Anterior cingulate cortex (tissue), 58 donors: ENCODE measurements at places on chromosomes 4 and X.

GRCh38 chr4:184168406-184169019, 49.2 kb downstream of the ENPP6 start:
- DNase-seq, result peak; percentile 26

- DNase-seq, result no peak
These were observed 391.0 kb upstream of the MAGEB2 start for GRCh38 chrX:29824176-29824906.

GRCh38 chr4:57763070-57763469, 652.9 kb upstream of the IGFBP7 start:
- DNase-seq, result no peak

- no peak for DNase-seq
These were observed 756.1 kb downstream of the SH3BGRL start for GRCh38 chrX:81957900-81958545.

- DNase-seq, result no peak
These were observed 33.3 kb downstream of the HMGN5 start for GRCh38 chrX:81168391-81168790.

GRCh38 chrX:70664726-70665125, 220.1 kb downstream of the DLG3 start:
- no peak for DNase-seq

DNA sequence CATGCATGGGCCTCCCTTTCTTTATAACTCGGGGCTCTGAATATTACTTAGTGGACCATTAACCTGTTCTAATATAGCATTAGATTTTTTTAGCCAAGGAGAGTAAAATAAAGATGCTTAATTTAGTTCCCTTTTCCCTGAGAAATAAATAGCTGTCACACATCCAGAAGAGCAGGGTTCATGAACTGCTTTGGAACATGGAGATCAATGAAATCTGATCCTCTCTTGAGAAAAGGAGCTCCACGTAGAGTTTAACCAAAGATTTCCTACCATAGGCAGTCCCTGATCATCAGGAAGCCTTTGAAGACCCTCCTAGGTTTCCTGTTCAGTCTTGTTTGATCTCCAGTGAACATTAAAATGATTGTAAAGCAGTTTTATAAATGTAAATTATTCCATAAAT, 8.5 kb upstream of the PCDH19 start:
- no peak for DNase-seq

DNA sequence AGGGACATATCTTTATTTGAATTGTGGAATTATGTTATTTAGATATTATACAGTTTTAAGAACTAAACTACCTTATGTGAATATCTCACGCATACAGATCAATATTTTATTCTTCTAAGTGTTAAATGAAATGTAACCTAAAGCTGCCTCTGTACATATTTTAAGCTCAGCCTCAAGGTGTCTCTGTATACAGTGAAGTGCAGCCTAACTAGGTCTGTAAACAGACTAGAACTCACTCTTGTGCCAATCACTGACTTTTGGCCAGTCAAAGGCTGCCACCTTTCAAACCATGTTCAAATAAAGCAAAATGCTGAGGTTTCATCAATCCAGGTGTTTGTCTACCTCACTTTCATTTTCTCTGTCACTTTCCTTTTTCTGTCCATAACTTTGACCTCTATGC, 1074.5 kb upstream of the PRKX start:
- DNase-seq, result no peak

GRCh38 chr4:184695178-184695896, 38.6 kb downstream of the CENPU start:
- DNase-seq, result no peak

DNA sequence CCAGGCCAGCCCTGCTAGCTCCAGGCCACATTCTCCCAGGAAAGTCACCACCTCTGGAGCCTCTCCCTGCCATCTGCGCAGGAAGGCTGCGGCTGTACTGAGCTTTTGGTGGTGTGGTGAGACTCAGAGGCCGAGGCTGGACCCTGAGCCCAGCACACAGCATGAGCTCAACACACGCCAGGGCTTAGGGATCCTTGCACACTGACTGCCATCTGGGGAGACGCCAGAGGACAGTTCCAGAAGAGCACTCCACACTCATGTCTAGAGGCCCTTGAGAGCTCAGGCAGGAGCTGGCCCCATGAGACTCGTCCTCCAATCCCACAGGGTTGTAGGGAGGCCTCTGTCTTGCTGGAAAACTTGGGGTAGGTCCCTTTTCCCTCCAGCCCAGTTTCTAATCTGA, 40.6 kb downstream of the ABLIM2 start:
- DNase-seq, result no peak

GRCh38 chr4:10334506-10335028, 122.7 kb downstream of the ZNF518B start:
- no peak for DNase-seq

GRCh38 chr4:155761916-155762315, 3.1 kb downstream of the GUCY1B1 start:
- DNase-seq, result no peak

DNA sequence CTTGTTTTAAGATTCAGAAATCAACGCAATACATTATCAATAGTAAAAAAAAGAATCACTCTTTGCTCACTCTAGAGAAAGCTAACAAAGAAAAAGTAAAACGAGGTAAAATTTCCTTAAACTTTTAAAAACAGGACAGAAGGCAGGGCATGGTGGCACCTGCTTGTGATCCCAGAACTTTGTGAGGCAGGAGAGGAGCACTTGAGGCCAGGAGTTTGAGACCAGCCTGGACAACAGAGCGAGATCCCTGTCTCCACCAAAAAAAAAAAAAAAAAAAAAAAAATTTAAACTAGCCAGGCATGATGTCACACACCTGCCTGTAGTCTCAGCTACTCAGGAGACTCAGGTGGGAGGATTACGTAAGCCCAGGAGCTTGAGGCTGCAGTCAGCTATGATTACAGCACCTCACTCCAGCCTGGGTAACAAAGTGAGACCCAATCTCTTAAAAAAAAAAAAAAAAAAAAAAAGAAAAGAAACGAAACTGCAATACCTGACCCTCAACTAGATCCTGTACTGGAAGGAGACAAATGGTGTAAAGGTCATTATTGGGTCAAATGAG, 3.5 kb downstream of the CCNI start:
- DNase-seq, result no peak

GRCh38 chr4:55444827-55445226, 49.1 kb downstream of the TMEM165 start:
- DNase-seq, result no peak

DNA sequence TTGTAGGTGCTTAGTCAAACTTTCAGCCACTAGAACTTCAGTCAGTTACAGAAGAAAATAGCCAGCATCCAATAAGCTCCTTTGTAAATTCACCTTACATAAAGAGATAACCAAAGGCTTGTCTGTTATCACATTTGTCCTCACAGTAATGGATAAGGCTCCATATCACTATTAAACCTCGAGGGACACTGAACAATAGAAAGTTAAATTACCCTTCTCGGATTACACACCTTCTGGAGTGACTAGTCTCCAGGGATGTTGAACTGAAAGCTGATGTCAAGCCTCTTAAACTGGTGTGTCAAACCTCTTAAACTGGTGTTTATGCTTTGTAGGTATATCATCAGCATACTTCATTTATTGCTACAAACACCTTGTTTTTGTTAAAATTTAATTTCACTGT, 639.0 kb downstream of the CENPC start:
- no peak for DNase-seq

DNA sequence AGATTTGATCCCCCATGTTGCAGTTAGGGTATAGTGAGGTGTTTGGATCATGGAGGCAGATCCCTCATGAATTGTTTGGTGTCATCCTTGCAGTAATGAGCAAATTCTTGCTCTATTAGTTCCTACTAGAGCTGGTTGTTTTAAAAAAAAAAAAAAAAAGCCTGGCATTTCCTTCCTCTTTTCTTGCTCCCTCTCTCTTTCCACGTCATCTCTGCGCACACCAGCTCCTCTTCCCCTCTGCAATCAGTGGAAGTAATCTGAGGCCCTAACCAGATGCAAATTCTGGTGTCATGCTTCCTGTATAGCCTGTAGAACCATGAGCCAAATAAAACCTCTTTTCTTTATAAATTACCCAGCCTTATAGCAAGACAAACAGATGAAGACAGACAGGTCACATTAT, 24.5 kb downstream of the WDR17 start:
- DNase-seq, result no peak

GRCh38 chrX:130263016-130263415, 5.7 kb downstream of the ZNF280C start:
- no peak for DNase-seq

- no peak for DNase-seq
These were observed 30.5 kb upstream of the DKK2 start for GRCh38 chr4:107066621-107067020.

- DNase-seq, result no peak
These were observed 16.2 kb downstream of the SLC4A4 start for GRCh38 chr4:71355045-71355444.

DNA sequence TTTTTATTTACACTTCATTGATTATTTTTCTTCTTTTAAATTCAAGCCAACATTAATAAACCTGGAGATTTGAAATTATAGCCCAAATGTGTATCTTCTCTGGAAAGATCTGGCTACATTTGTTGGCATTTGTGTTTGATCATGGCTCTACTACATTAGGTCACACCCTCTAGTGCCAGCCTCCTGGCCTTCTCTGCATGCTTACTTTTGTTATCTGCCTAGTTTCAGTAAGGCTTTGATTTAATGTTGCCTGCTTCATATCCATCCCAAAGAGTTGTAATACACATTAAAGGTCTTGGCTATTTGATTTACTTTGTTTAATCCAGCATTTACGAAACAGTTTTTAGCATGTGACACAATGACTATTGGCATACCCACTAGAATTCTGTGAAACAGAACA, 224.5 kb downstream of the TRAM1L1 start:
- no peak for DNase-seq

DNA sequence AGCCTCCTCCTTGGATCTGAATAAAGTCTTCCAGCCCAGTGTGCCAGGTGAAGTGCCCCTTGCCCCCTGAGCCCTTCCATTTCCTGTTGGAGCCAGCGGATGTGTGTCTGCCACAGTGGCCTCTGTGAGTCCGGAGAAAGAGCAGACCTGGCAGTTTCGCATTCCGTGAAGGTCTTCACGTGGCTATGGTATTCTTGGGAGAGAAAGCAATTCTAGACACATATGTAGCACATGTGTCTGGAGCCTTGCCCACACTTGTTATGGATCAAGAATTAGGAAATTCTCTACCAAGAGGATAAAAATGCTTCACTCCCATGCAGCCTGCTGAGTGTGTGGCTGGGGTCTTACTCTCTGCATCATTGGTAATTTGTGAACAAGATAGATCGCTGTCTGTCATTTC, 130.9 kb downstream of the REPS2 start:
- DNase-seq, result no peak

DNA sequence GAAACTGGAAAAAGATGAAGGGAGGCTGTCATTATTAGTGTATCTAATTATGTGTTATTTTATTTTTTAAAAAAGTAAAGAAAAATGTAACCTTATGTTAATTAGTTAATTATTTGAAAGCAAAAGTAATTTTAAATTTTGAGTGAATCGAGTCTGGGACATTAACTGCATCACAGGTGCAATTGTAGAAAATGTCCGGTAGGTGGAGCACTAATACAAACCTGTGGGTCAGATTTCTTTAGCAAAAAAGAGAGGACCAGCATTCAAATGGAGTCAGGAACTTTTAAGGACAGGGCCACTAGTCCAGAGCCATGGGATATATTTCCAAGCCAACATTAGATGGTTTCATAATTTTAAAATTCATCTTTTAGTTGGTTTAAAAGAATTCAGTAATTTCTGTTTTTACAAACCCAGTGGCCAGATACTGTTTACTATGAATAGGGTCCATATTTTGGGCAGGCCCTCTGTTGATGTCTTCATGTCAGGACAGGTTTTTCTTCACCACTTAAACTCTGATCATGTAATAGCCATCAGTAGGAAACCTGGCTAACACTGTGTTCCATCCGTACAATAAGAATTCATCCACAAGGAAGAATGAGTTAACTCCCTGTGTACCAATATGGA, 27.2 kb downstream of the BST1 start:
- DNase-seq, result no peak

- no peak for DNase-seq
These were observed 53.4 kb downstream of the PALLD start for GRCh38 chr4:168550064-168550766.

DNA sequence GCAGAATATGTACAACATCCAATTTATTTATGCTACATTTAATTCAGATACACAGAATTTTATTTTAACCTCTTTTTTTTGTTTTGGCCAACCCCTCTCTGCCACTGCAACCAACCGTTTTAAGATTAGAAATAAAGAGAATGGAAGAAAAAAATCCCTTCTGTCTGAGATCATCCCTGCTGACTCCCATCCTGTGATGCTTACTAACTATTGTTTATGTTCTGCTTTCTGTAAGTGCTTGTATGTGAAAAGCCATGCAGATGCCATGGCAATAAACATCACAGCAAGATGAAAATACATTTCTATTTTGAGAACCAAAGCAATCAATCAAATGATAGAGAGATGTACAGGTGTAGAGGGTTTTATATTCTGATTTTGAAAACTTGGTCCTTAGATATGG, 70.1 kb downstream of the GABRB1 start:
- DNase-seq, result no peak

- no peak for DNase-seq
These were observed 813.7 kb downstream of the DMD start for GRCh38 chrX:32397562-32398216.

- no peak for DNase-seq
These were observed 5.9 kb downstream of the HGFAC start for GRCh38 chr4:3447431-3448395.

GRCh38 chr4:101279377-101279871, 67.9 kb downstream of the PPP3CA start:
- DNase-seq, result no peak

GRCh38 chr4:7044137-7044930, 1.2 kb downstream of the TADA2B start:
- no peak for DNase-seq

GRCh38 chr4:141899103-141899502, 262.7 kb downstream of the IL15 start:
- no peak for DNase-seq

GRCh38 chr4:8293131-8293975, 23.8 kb downstream of the HTRA3 start:
- DNase-seq, result no peak

DNA sequence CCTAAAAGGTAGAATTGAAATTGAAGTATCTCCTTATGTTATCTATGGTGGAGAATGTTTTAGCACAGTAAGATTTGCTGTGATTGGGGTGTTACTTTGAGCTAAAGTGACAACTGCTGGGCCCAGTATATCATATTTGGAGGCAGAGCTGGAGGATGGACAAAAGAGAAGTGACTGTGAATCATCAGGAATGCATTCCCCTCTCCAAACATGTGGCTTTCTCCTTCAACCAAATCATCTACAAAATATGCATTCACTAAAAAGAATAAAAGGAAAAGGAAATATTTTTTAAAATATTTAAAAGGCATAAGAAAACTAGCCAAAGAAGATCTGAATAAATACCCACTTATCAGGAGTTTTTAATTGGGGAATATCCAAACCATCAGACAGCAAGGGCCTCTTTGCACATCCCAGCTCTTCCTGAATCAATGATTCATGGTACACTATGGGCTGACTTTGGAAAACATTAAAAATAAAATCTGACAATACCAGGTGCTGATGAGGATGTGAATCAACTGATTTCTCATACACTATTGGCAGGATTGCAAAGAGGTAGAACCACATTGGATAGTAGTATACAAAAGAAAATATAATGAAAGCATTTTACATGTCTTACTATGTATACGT, 671.7 kb upstream of the NR3C2 start:
- DNase-seq, result no peak
